ENCODE measurements at places on chromosomes 5 and 9.

DNA sequence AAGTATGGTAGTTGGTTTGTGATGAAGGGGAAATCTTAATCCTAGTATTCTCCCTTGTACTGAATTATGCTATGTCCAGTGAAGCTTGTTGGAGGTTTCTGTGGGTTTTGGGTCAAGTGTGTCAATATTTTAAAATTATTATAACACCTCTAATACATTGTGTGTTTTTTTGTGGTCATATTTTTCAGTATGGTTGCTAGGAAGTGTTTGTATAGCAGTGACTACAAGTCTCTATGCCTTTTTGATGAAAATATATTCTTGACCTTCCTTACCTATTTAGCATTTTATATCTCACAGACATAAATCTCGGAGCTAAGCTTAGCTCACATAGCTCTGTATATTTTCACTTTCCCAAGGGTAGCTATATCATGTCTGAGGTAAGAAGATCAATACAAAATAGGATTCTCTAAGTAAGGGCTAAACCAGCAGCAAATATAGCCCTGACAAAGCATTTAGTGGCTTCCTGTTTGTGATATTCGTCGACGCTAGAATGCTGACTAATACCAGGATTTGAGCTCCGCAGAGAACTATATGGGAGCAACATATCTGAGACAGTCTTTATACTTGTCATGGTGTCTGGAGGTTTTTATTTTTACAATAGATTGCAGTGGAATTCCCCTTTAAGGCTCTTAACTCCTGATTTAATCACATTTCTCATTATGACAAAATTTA, 82.3 kb downstream of the MACIR start:
- no peak for DNase-seq

DNA sequence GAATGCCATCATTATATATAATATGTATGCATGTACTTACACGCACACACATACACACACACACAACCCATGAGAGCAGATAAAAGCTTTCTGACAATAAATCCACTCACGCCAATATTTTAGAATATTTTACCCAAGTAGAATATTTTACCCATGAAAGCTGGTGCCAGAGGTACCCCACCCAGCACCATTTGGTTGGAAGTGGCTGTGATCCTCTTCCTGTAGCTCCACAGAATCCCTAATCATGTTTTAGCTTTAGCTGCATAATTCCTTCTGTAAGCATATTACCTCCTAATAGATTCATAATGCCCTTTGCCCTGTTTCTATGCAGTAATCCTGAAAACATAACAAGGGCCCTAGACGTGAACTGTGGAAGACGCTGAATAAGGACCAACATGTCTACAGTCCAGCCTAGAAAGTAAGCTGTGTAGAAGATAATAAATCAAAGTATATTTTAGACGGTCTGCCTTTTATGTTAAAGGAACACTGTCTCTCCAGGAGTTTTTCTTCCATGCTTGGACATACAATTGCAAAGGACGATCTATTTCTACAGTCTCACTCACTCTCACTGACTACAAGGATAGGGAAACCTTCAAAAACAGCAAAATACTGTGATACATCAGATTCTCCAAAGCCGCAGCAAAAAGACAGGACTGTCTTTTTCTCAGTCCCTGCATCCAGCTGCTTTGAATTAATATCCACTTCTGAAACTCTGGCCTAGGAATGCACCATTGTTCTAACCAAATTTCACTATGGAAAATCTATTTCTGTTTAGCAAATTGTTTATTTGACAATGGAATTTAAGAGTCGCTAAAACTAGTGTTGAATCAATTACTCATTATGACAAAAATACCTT, 98.2 kb downstream of the USP20 start:
- no peak for DNase-seq

GRCh38 chr5:15424769-15425168, 75.2 kb upstream of the FBXL7 start:
- DNase-seq, result no peak

GRCh38 chr5:158135682-158136179, 276.8 kb upstream of the CLINT1 start:
- no peak for DNase-seq

DNA sequence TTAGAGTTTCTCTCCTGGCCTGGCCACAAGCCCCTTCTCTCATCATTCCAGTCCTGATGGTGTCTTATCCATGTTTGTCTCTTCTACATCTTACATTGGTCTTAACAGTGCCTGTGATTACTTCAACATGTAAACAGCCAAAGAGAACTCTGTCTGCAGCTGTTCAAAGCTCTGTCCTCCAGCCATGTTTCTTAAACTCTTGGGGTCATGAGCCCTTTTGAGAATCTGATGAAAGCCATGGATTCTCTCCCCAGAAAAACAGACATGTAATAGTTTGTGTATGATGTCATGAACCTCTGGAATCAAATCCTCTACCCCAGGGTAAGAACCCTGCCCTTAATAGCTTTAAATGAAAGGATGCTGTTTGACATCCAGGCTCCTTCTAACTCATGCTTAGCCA, 30.1 kb downstream of the MAMDC2 start:
- DNase-seq, result no peak

GRCh38 chr5:117204926-117205869, 630.6 kb upstream of the SEMA6A start:
- no peak for DNase-seq

DNA sequence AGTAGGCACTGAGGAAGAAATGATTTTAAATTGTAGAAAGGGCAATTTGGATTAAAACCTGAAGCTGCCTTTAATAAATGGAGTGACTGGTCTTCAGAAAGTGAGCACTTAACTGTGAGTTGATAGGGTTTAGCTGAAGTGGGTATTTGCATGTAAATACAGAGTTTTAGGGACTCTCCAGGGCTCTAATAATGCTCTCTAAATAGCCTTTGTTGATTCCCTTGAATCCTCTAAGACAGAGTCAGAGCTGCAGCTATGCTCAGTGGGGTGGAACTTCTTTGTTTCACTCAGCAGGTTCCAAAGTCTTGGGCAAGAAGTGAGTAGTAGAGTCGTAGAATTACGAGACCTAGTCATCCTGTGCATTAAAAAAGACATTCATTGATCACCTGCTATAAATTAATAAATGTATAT, 21.4 kb downstream of the GLRA1 start:
- DNase-seq, result no peak

- no peak for DNase-seq
Observed at GRCh38 chr5:111107371-111107770, 15.2 kb downstream of the WDR36 start.

DNA sequence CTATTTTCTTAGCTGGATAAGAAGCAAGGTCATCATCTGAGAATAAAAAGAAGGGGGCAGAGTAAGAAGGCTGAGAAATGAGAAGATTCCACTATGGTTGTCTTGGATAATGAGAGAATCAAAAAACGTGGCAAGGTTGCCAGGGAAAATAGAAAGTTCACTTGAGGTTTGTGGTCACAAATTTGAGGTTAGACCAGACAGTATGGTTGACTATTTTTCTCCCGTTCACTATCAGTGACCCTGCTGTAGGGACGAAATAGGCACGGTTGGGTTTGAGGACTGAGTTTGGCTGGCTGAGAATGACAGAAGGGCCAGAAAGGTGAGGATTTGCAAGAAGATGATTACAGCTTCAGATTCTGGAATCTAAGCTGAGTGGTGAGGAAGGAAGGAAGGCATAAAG, 266.0 kb upstream of the ZNF462 start:
- no peak for DNase-seq

DNA sequence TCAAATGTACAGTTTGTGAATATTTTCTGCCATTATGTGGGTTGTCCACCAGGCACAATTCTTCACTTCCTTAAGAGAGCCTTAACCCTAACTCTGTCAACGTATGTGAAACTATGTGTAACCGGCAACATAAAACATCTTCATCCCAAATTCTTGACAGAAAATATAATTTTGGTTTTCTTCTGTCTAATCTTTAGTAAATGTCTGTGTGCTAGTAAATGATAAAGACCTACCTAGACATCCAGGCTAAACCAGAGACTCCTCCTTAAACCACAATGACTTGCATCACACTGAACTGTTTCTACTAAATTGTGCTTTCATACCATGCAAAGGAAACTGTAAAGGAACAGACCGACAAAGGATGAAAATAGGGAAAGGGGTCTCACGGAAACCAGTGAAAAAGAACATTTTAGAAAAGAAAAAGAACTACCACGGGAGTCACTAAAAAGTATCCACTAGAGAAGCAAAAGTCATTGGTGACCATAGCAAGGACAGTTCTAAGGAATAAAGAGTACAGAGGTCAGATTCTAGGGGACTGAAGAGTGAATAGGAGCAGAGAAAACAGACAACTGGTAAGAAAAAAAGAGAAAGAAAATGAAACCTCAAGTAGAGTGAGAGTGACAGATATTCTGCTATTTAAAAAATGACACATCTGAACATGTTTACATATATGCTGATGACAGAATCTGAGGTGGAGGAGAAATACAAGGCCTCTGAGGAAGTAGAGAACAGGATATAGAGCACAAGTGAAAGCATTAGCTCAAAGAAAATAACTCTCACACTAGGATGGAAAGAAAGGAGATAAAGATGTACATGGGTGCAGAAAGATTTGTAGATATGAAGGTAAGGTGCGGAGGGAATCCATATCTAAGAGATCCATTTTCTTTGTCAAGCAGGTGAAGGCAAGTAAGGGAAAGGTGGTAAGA, 49.4 kb downstream of the FNIP1 start:
- no peak for DNase-seq

- peak; percentile 4 for DNase-seq
Observed at GRCh38 chr5:136212252-136212721, 19.3 kb upstream of the SMIM32 start.

DNA sequence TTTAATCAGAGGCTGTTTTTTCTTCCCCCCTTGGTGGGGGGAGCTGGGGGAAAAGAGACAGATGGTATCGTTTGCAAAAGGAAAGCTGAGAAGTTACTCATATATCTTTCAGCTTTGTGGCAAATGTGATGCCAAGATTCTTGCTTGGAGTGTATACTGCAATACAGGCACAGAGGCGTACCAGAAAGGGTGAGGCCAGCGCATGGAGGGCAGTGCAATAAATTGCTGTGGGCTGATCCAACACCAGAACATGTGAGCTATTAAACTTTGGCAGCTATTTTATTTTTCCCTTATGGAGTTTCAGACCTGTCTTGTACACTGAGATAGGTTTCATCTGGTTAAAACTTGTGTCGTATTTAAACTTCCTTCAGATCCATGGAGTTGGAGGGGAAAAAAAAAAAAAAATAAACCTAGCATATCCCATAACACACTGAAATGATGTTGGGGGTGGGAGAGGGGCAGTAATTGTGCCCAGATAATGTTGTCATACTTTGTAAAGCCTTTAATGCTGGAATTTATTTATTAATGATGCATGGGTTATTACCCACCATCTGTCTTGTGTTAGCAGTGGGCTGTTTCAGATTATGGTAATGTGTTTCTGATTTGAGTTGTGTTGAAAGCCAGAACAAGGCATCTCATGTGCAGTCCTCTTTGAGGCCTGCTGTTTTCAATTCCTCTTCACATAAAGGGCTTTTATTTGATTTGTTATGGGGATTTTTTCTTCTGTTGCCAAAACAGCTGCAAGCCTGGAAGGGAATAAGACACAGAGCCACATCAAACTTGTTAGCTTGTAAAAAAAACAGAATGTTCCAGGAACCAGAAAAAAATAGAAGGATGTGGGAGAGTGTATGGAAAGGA, 891.3 kb downstream of the TLE1 start:
- no peak for DNase-seq

- peak; percentile 48 for DNase-seq
Observed at GRCh38 chr9:127968042-127968441, 12.7 kb downstream of the EEIG1 start.

GRCh38 chr9:104899759-104900247, 28.2 kb downstream of the ABCA1 start:
- DNase-seq, result no peak

DNA sequence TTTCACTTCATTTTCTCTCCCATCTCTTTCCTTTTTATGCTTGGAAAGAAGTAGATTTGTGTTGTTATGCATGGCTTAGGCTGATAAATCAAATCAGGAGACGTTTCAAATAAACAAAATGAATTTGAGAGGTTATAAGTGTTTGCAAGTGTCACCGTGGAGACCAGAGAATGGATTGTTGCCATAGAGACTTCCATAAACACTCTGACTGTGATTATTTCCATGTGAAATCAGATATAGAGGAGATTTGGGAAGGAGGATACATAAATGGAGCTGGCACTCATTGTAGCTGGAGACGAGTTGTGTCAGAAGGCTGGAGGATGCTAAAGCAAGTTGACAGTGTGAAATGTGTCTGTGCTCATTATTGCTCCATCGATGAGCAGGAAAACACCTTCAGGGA, 84.2 kb upstream of the PCSK1 start:
- DNase-seq, result no peak

GRCh38 chr5:4874097-4874496, 266.0 kb upstream of the ADAMTS16 start:
- DNase-seq, result no peak

- no peak for DNase-seq
Observed at GRCh38 chr9:109401169-109401989, 80.5 kb upstream of the EPB41L4B start.

GRCh38 chr5:65800775-65801174, 78.8 kb downstream of the NLN start:
- DNase-seq, result no peak

DNA sequence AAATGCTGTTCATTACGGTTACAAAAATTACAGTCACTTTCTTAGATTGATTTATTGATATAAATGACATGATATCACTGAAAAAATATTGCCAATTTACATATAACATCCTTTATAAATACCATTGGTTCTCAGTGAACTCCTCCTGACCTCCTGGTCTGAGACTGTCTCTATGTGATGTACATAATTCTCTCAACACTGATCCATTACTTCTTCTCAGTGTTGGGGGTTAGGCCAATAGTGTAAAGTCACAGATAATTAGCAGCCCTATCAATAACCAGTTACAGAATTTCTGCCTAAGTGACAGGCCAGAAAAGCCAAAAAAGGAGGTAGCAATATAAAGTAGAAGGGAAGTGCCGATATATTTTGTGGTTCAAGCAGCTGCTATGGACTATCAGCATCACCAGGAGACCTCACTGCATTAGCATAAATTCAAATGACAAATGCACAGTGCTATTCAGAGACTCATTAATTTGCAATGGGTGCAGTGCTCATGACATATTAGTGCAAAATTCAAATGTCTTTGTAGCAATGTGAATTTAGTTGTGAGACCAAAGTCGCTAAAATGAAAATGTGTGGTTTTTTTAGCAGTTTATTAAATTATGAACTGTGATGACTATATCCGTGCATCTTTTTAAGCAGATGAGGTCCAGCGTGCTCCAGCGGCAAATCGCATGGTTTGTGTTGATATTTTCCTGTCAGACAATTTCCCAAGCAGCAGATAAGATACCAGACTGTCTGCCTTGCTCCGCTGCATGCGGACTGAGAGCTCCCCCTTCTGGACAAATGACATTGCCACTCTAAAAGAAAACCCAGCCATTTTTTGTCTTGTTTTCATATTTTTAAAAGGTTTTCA, 144.6 kb downstream of the CETN3 start:
- peak; percentile 2 for DNase-seq

- no peak for DNase-seq
Observed at GRCh38 chr5:146561711-146562110, 45.7 kb upstream of the GPR151 start.

- DNase-seq, result no peak
Observed at GRCh38 chr9:82606492-82607382, 456.2 kb downstream of the RASEF start.

- DNase-seq, result no peak
Observed at GRCh38 chr5:116559239-116559638, 15.4 kb downstream of the SEMA6A start.

- no peak for DNase-seq
Observed at GRCh38 chr9:125997196-125997823, 250.1 kb downstream of the PBX3 start.

Data from activated CD4-positive, alpha-beta T cell treated with anti-CD3 and anti-CD28 coated beads, Interleukin-2, amount 50 U/mL, for 24 hours (primary cell).